ENCODE measurements at places on chromosomes 11 and 22.

GRCh38 chr11:129295746-129296145, 79.9 kb upstream of the BARX2 start:
- no peak for DNase-seq

DNA sequence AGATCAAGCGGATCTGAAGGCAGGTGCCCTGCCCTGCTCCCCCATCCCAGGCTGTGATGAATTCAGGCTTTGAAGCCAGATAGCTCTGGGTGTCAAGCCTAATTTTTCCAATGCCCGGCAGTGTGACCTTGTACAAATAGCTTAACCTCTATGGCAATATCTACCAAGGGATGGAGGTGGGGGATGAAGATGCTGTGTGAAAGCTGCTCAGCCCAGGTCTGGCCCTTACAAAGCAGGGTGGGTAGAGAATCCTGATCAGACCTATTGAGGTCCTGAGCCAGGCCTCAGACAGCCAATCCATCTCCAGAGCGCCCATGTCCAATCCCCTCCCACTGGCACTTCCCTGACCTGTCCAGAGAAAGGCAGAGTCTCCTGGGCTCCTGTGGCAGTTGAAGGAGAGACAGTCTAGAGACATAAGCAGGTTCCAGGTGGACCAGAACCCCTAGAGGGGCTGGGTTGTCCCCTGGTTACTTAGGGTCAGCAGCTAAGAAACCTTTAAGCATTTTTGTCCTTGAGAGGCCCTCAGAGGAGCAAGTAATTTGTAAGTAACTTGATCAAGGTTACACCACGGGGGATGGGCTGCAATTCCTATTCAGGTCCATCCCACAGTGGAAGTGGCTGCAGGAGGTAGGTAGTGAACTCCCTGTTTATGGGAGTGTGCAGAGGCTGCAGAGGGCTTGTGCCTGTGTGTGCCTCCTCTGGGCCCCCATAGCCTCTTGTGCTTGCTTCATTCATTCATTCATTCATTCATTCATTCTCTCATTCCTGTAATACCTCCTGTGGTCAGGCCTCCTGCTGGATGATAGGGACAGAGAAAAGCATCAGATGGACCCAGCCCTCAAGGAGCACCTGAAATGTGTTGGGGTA, 10.4 kb downstream of the P2RY2 start:
- DNase-seq: no peak

DNA sequence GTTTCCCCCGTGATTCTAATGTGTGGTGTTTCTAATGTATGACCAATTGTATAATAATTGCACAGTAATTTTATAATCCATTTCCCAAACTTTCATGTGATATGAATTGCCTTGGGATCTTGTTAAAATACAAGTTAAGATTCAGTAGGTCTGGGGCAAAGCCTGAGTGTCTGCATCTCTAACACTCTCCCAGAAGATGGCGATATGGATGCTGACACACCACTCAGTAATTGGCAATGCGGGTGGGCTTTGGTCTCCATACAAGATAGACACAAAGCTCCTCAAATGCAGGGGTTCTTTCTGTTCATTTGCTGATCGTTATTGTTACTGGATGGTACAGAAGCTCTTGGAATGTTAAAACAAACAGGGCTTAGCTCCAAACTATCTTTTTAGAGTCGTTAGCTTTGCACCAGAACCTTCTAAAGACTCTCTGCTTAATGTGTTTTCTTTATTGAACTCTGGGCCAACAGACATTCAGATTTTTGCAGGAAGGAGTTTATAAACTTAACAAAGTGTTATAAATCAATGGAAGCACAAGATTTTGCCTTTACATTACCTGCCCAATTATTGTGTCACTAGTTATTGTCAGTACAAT, 45.4 kb upstream of the ANO3 start:
- no peak for DNase-seq

GRCh38 chr11:14374922-14375830, 16.2 kb upstream of the RRAS2 start:
- DNase-seq: no peak

DNA sequence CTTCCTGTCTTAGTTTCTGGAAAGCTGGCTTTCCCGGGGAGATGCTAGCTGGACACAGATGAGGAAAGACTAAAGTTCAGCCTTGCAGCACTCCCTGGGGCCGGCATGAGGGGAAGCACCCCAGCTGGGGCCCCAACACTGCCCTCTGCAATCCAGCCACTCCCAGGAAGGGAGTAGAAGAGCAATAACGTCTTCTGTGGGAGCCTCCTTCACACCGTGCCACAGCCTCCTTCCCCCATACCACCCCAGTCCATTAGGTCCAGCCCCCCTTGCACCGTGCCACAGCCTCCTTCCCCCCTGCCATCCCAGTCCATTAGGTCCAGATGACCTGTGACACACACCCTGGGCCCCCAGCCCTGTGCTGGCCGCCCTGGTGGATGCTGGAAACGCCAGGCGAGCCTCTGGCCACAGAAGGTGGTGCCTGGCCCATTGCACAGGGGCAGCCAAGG, 44.1 kb upstream of the PRDM11 start:
- DNase-seq: no peak

GRCh38 chr22:42908374-42908746, 51.3 kb upstream of the ARFGAP3 start:
- DNase-seq: no peak

- DNase-seq: no peak
Observed at GRCh38 chr11:115276799-115277198, 227.4 kb downstream of the CADM1 start.

- no peak for DNase-seq
Observed at GRCh38 chr22:46482056-46482675, 55.3 kb downstream of the CELSR1 start.

- no peak for DNase-seq
Observed at GRCh38 chr22:42408810-42409529, 23.2 kb downstream of the NFAM1 start.

DNA sequence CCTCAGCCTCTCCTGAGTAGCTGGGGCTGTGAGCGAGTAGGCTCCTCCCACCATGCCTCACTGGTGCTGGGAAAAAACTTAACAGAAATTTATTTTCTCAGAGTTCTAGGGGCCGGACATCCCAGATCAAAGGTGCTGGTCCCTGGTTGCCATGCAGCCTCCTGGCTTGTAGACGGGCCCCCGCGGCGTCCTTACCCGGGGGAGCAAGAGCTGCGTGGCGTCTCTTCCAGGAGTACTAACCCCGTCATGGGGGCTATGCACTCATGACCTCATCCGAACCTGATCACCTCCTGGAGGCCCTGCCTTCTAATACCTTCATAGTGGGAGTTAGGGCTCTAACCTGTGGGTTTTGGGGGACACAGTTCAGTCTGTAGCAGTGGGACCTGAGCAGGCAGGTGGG, 2.6 kb downstream of the TRABD start:
- no peak for DNase-seq

GRCh38 chr11:19631712-19632498, 80.7 kb upstream of the NAV2 start:
- no peak for DNase-seq

DNA sequence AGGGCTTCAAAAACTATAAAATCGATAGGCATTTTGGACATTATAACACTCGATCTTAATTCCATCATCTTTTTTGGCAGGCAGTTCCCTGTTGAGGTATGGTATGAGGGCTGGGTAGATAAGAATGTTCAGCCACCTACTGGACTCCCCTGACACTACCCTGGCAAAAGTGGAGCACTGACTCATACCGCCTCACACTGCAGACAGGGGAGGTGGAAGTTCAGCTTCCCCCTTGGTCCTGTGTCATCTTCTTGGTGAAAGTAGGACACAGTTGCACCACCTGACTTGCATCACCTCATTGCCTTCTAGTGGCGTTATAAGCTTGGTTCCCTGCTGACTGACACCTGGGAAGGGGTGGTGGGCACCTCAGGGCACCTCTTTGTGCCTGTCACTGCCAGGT, 30.4 kb downstream of the PAAF1 start:
- DNase-seq: no peak

DNA sequence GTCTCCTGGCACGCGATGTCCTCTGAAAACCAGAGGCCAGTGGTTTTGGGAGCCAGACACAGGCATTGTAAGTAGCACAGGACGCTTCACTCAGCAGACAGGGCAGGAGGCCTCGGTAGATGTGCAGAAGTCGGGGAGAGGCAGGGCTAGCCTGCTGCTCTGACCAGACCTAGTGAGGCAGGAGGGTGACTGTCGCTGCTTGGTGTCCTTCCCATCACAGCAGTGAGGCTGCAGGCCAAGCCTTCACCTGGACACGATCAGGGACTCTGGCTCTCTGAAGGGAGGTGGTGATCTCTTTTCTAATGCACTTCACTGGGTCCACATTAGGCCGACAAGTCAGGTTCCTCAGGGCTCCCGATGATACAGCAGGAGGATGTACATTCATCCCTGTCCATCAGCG, 583.7 kb downstream of the NTM start:
- DNase-seq: no peak

DNA sequence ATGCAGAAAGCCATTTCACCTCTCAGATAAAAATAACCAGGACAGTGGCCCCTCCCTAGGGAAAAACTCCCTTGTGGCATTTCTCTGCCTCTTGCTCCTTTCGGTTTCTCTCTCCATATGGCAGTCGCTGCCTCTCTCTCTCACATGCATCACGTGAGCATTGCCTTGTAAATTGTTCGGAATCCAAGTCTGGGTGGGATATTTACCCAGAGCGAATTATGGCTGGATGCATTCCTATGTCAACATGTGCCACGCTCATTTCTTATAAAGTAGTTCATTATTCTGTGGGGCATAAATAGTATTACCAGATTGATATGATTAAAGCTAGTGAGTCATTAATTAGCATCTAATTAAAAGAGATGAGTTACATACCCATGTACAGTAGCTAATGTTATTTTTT, 392.9 kb downstream of the INSC start:
- DNase-seq: no peak

DNA sequence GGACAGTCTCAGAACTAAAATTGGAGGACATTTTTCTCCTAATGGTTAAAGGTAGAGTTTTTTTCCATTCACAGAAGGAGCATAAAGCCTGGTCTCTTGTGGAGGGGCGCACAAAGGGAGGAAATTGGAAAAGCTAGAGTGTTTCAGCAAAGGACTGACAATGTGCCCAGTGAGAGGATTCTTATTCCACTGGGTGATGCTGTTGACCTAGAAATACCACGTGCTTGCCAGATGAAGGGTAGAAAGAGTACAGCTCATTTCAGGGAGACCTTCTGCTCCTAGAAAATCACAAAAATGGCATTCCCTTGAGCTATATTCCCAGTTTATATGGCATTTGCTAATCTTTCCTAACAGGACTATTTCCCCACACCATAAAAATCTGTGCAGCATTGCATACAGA, 21.1 kb downstream of the MS4A6E start:
- DNase-seq: no peak

DNA sequence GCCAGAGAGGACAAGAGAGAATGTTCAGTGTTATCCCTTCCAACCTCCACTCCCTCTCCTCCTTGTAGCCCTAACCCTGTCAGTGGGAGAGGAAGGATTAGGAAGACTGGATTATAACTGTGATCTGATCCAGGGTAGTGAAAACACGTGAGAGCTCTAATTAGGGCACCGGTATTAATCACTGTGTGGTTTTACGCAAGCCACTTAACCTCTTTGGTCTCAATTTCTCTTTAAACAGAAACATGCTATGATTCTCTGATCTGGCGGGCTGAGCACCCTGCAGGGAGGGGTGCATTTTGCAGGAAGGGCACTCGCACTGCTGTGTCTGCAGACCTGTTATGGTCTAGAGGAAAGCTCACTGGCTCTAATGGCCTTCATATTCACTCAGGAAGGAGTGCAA, 11.5 kb downstream of the RPL27A start:
- no peak for DNase-seq

DNA sequence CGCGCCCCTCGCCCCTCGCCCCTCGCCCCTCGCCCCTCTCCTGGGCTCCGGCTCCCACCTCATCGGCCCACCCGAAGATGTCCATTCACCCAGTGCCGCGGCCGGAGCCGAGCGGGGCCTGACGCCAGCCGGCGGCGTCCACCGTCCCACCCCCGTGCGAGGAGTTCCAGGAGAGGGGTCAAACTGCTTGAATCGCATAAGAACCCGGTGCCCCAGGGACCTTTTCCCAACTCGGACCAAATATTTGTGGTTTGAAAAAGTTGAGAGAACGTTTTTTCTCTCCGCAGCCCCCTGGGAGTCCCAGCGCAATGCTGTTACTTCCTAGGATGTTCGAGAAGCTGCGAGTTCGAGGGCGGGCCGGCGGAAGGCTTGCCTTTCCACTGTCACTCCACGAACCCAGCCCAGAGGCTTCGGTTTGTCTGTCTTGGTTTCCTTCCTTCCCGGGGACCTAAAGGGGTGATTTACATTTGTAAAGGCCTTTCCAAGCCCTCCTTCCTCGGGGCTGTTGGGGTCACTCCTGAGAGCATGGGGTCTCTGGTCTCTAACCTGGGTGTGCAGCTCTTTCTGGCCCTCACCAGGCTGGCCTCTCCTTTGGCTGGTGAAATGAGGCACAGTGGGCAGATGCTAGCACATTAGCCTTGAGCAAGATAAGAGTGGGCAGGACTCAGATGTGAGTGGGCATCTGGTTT, 38.0 kb downstream of the ETS1 start:
- DNase-seq: no peak

DNA sequence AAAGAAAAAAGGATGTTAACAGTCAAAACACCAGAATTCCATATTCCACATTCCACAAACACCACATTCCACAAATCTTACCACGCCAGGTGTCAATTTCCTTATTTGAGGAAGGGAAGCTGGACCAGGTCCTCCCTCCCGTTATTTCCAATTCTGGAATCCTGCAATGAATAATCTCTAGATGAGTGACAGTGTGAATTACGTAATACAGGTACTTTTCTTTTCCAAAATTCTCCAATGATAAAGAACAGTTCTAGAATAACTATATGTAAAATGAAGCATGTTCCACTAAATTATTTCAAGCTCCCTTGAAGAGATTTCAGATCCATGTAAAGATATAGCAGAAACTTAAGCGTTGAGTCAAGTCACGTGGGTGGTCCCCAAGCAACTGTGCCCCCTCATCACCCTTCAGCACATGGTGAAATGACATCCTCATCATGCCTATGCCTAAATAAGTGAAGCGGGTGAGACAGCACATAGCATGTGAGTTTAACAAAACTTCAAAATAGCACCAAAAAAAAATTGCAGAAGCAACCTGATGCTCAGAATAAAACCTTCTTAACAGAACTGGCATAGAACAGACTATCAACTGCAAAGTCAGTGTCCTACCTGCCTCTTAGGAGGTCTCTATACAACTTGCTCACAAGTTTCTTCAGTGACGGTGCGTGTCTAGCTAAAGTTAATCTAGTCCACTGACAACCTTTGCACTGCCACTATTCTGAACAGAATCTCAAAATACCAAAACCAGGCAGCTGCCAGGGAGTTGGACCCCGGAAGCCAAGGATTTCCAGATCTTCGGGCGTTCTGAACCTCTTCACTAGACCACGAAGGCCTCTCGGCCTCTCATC, 876 bp downstream of the NFRKB start:
- no peak for DNase-seq

All from right lobe of liver (tissue), 6 donors.